Common myeloid progenitor, CD34-positive (primary cell): ENCODE measurements at places on chromosomes 16 and 17.

GRCh38 chr17:75695141-75695829, 26.0 kb upstream of the ITGB4 start:
- DNase-seq: no peak

DNA sequence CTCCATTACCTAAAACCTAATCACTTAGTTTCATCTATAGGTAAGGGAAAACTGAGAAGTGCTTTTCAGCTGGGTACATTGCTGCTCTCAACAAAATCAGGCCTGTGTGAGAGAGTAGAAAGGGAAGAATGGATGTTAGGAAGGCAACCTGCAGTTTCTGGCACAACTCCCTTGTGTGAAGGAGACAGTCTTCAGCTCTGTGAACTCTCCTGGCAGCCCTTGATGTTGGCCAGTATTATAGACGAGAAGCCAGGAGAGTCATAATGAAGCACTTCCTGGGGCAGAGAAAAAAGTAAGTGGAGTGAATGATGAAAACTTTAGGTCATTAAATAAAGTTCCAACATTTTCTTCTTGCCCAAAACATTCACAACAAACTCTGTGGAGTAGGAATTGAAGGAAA, 260.1 kb downstream of the IRX3 start:
- no peak for DNase-seq

DNA sequence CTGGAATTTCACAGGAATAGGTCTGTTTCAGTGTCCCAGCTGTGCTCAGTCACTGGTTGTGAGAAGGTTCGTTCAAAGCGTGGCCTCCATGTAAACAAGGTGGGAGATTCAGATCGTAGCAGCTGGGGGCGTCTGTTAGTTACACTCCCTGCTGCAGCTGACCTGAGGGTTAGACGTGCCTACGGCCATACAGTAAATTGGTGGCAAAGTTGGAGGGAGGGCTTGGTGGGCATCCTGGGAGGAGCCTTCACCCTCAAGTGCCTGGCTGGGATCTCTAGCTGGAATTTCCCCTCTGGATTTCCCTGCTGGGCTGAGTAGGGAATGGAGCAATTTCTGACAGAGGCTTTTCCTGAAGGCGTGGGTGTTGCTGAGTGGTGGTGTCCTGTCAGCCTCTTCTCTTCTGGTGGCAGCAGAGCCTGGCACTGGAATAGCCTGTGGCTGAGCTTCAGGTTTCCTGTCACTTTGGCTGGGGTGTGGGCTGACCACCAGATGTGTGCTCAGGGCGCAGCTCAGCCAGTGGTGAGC, 6.4 kb downstream of the FCSK start:
- DNase-seq: no peak

GRCh38 chr16:78353640-78354275, 254.3 kb downstream of the WWOX start:
- no peak for DNase-seq

- DNase-seq: peak; percentile 89
Observed at GRCh38 chr17:66373944-66374817, 71.8 kb downstream of the PRKCA start.

DNA sequence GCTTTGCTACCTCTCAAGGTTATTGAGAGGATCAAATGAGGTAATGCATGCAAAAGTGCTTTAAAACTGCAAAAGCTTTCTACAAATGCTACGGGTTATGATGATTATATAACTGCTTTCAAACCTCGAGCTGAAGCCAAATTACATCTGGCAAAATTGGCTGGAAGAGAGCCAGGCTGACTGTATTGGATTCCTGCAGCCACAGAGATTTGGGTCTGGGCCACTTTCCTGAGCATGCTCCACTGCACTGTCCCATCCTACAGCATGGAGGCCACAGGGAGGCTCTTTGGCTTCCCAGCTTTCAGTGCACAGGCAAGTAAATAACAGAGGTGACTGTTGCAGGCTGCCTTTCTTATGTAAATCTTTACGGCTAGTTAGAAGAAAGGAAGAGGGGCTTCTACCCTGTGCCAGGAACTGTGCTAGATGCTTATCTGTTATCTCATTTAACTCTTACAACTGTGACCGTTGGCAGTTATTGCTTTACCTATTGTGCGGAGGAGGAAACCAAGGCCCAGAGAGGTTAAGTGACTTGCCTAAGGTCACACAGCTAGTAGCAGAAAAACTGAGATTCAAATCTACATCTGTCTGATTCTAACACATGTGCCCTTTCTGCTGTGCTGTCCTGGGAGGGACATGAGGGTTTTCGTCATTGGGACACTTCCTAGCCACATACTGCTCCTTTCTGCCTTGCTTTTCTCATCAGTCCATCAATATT, 121.8 kb downstream of the SPACA3 start:
- DNase-seq: no peak

DNA sequence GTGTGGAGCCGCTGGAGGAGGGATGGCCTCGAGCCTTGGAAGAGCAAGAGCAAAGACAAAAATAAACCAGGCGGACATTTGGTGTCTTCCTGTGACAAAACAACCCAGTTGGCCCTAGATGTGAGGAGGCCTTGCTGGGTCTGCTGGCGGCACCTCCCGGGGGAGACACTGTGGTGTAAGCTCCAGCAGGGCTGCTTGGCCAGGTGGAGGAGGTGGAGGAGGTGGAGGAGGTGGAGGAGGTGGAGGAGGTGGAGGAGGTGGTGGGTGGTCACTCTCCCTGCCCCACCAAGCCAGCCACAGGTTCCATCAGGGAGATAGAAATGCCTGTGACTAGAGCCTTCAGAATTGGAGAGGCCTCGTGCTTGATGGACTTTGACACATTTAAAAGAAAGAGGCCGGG, 32.1 kb downstream of the DBNDD1 start:
- DNase-seq: no peak

GRCh38 chr17:14417336-14417735, 116.5 kb downstream of the HS3ST3B1 start:
- no peak for DNase-seq

- DNase-seq: no peak
Observed at GRCh38 chr17:31736855-31737625, 122.0 kb downstream of the COPRS start.

GRCh38 chr16:5837007-5837670, 739.5 kb upstream of the EEF2KMT start:
- DNase-seq: no peak

- DNase-seq: no peak
Observed at GRCh38 chr17:39225959-39226683, 376 bp upstream of the STAC2 start.

- no peak for DNase-seq
Observed at GRCh38 chr17:67649891-67650290, 67.8 kb upstream of the NOL11 start.

GRCh38 chr16:26787924-26788323, 278.8 kb upstream of the C16orf82 start:
- no peak for DNase-seq

DNA sequence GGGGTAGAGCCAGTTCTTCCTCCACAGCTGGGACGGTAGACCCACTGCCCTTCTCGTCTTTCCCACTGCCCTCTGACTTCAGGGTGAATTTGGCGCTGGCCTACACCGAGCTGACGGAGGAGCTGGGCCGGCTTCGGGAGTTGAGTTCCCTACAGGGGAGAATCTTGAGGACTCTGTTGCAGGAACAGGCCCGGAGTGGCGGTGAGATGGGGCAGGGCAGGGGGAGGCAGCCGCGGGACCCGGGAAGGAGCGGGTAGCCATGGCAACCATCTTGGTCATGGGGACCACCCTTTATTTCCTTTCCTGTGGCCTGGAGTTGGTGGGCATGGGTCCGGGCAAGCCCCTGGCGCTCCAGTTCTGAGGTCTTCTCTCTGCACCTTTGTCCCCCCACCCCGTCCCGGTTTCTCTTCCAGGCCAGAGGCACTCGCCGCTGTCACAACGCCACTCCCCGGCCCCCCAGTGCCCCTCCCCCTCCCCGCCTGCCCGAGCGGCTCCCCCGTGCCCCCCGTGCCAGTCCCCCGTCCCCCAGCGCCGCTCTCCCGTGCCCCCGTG, 14.4 kb downstream of the TBKBP1 start:
- no peak for DNase-seq

- no peak for DNase-seq
Observed at GRCh38 chr17:38844261-38844757, 9.2 kb downstream of the RPL23 start.

DNA sequence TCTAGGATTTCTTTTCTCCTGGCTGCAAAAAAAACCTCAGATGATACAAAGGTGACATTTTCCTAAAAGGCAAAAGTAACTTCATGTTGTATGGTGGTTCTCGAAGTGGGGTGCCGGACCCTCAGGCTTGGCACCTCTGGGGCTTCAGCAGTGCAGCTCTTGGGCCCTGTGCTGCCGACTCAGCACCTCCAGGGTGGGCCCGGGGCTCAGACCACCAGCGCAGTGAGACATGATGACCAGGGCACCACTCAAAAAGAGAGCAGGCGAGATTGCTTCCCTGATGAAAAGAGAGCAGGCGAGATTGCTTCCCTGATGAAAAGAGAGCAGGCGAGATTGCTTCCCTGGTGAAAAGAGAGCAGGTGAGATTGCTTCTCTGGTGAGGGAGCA, 98.7 kb upstream of the ZNF750 start:
- no peak for DNase-seq

- DNase-seq: no peak
Observed at GRCh38 chr16:49058382-49058781, 223.3 kb downstream of the CBLN1 start.

DNA sequence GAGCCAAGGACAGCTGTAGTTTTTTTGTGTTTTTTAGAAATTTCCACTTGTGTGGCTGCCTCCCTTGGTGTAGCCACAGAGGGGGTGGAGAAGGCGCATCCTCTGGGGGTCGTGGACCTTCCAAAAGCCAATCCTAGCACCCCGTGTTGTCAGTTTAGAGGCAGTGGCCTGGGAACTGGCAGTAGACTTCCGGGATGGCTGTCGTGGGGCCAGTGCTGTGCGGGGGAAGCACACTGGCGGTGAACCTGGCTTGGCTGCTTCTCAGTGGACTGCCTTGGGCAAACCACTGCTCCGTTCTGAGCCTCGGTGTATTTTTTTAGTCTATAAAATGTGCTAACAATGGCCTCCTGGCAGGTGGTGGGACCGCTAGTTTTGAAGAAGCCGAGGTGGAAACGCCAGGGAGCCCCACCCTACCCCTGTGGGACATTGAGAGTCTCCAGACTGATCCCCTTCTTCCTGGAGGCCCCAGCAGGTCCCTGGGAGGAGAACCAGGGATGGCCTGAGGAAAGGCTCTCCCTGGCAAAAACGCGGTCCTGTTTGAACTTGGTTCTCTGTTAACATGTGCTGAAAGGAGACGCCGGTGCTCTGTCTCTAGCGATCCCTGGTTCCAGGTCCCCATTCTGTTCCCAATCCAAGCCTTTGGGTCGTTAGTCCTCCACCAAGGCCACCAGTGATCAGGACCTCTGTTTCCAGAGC, 125.7 kb downstream of the CMIP start:
- DNase-seq: no peak

DNA sequence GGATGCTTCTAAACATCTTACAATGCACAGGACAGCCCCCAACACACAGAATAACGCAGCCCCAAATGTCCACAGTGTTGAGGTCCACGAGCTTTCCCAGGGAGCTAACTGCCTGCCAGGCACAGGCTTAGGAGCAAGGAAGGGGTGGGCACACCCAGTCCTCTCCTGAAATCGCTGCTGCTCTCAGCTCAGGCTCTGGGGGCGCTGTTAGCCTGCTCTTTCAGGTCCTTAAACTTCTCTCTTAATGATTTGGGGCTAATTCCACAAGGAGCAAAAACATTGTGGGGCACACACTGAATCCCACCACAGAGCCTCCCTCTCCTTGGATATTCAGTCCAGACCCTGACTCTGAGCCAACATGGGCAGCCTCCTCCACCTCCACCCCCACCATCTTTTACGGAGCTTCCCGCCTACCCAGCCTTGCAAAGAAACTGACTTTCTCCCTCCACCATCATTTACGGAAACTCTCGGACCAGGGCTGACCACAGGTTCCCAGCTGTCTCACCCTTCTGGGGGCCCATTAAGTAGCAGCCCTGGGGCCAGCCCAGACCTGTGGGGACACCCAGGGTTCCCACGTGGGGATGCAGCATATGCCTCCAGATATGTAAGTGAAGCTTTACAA, 1.1 kb downstream of the CD300H start:
- peak; percentile 57 for DNase-seq

GRCh38 chr16:85902366-85903155, 3.6 kb downstream of the IRF8 start:
- DNase-seq: peak; percentile 92

DNA sequence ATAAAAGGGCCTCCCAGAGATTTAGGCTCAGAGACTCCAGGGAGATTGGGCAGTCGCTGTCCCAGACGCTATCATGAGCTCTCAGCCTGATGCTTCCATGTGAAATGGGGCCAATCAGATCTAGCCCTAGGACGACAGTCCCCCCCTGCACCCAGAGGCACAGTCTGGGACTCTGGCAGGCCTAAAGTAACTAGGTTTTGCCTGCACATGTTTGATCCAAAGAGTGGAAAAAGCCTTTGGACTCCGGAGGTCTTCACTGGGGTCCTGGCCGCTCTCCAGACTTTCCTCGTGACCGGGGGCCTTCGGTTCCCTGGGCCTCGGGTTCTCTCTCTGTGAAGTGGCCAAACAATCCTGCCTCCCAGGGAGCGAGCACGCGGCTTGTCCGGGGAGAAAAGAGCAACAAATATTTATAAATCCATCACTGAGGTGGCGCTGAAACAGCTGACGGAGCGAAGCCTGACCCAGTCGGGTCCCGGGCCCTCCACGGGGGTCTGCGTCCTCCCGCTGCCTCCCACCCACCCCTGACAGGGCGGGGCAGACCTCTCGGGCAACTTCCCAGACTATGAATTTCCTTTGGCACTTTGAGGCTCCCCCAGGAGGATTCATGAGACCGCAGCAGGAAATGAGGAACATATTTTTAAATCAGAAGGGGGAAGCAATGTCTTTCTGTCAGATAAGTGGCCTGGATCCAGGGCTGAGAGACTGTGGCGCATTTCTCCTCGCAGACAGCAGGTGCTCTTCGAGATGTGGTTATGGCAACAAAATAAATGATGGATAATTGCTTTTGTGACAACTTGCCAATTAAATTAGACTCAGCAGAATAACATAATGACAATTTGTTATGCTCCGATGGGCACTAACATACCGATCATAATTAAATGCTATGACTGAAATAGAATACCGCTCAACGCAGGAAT, 38.9 kb downstream of the MRPS23 start:
- peak; percentile 80 for DNase-seq

DNA sequence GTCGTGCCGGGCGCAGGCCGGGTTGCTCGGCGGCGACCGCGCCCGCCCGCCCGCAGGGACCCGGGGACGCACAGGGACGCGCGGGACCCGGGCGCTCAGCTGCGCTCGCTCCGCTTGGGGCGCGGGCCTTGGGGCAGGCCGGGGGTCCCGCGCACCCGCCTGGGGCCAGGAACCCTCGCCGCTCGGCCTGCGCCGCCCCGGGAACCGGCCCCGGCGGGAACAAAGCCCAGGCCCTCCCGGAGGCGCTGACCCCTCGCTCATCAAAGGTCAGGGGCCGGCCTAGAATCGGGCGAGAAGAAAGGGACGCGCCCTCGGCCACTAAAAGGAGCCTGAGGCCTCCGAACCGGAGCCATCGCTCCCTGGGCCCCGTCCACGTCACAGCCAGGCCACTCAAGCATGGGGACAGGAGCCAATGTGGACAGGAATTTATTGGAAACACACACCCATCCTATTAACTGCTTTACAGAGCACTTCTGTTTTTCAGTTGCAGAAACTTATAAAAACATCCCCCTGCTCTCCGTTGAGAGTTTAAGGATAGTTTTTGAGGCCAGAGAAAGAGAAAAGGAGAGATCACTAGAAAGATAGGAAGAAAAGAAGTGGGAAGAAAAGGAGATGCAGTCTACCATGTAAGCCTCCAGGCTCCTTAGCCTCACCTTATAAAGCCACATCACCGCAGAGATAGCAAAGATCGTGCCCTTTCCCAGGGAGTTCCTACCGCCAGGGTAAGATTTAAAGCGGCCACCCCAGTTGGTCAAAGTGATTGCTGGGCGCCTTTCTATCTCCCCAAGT, 558 bp upstream of the ZFHX3 start:
- no peak for DNase-seq
